ENCODE measurements at places on chromosomes 5 and 9.

- DNase-seq, result no peak
Measured at GRCh38 chr5:23840083-23840482, 332.7 kb downstream of the PRDM9 start.

GRCh38 chr9:133238851-133239532, 29.9 kb upstream of the OBP2B start:
- DNase-seq, result peak; percentile 61

GRCh38 chr5:18553269-18553668, 919.0 kb downstream of the TAF11L14 start:
- DNase-seq, result no peak

GRCh38 chr5:150945486-150945885, 40.7 kb upstream of the ZNF300 start:
- DNase-seq, result no peak

DNA sequence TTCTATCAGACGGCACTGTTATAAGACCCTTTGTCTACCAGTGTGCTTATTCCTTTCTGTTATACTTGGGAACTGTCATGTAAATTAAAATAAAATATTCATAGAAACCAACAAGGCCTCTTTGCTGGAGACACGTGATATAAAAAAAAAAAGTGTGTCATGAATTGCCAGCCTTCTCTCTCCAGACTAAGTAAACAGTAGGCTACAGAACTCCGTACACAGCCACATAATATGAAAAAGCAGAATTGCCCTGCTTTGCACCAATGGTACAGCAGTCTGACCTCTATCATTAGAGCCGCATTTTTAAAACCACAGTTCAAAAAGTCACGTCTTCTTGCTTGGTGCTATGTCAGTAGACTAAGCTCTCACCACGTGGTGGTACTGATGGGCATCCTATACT, 231.3 kb downstream of the SEMA5A start:
- no peak for DNase-seq

- DNase-seq, result no peak
Measured at GRCh38 chr9:4463824-4464223, 26.4 kb upstream of the SLC1A1 start.

DNA sequence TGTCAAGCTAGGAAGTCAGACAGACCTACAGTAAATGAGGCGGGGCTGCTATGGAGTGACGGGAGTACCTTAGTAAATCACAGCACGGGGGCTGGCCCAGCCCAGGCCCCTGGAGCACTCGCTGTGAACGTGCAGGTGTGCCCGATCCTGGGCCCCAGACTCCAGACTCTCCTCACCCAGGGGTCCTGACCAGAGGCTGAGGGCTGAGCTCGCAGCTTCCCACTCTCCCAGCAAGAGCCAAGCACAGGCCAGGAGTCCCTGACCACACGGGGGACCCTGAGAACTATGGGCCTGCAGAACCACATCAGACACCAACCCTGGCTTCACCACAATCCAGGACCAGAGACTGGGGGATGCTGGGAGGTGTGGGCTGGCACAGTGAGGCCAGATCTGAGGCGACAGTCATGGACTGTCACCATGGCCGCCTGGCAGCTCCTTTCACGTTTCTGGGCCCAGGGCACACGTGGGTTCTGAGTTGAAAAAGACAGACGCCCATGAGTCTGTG, 73.4 kb downstream of the ADAMTS2 start:
- DNase-seq, result no peak

DNA sequence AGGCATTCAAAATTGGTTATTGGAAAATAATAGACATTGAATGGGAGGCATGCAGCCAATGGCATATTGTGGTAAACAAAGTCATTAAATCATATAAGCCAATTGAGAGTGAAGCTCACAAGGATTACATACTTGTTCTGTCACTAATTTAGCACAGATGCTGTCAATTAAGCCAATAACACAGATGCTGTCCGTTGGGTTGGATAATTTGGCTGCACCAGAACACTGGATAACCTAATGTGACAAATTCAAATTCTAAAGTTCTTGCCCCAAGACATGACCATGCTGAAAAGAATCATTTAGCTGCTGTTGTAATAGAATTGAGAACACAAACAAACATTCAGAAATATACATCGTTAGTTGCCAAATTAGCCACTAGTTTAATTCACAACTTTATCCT, 1796.4 kb downstream of the EFNA5 start:
- DNase-seq, result no peak

DNA sequence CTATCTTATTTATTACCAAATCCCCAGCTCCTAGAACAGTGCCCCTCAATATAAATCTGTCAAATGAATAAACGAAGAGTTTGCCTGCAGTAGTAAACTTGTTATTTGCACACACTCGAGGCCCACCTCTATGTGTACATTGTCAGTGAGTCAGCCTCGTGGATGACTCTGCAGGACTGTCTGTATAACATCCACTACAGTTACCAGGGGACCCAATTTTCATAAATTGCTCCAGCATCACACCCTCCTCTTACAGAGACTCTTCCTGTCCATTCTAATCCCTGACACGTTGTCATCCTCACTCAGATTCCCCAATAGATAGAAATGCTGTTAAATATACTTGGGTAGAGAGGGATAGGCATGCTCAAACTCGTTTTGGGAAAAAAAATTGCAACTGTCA, 478.5 kb downstream of the RAB3C start:
- DNase-seq, result no peak

- no peak for DNase-seq
Measured at GRCh38 chr9:87599901-87600610, 102.4 kb downstream of the DAPK1 start.

DNA sequence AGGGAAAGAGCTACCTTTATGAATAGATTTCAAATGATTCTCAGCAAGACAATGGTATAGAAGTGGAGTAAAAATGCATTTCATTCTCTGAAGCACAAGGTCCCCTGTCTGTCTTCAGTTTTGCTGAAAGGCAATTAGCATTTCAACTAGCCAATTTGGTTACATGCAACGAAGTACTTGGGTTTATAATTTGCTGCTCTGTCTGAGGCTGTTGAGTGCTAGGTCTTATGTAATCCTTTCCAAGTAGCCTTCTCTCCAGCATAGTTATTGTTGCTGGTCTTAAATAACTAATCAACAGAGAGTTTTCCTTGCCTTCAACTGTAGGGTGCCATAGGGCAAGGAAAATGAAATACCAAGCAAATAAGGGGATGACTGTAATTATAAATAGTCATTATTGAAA, 4.5 kb downstream of the ADGRV1 start:
- DNase-seq, result no peak

DNA sequence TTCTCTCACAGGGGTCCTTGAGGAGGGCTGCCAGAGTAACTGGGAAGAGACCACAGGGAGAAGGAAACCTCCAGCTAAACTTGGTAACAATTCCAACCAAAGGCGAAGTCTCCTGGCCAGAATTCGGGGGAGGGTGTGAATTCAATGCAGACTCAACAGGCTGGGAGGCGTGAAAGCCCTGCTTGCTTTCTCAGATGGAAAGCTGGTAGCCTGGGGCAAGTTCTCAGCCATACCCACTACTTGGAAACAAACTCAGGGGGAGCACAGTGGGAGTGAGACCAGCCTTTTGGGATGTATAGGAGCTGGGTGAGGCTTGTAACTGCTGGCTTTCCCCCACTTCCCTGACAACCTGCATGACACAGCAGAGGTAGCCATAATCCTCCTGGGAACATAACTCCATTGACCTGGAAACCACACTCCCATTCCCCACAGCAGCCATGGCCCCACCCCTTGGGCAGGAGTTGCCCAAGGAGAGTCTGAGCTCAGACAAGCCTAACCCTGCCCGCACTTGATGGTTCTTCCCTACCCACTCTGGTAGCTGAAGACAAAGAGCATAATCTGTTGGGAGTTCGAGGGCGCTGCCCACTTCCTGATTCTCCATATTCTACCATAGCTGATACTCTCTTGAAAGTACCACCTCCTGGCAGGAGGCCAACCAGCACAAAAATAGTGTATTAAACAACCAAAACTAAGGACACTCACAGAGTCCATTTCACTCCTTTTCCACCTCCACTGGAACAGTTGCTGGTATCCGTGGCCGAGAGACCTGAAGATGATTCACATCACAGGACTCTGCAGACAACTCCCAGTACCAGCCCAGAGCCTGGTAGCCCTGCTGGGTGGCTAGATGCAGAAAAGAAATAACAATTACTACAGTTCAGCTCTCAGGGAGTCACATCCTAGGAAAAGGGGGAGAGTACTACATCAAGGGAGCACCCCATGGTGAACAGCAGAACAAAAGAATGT, 123.8 kb downstream of the FAM170A start:
- no peak for DNase-seq

- DNase-seq, result peak; percentile 44
Measured at GRCh38 chr5:119411361-119412278, 40.7 kb upstream of the HSD17B4 start.

DNA sequence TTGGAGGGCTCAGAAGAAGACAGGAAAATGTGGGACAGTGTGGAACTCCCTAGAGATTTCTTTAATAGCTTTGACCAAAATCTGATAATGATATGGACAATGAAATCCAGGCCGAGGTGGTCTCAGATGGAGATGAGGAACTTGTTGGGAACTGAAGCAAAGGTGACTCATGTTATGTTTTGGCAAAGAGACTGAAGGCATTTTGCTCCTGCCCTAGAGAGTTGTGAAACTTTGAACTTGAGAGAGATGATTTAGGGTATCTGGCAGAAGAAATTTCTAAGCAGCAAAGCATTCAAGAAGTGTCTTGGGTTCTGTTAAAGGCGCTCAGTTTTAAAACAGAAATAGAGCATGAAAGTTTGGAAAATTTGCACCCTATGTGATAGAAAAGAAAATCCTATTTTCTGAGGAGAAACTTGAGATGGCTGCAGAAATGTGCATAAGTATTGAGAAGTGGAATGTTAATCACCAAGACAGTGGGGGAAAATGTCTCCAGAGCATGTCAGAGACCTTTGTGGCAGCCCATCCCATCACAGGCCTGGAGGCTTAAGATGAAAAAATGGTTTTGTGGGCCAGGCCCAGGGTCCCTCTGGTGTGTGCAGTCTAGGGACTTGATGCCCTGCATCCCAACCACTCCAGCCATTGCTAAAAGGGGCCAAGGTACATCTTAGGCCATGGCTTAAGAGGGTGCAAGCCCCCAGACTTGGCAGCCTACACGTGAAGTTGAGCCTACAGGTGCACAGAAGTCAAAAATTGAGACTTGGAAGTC, 463.7 kb upstream of the TLE4 start:
- DNase-seq, result no peak

- DNase-seq, result no peak
Measured at GRCh38 chr9:133950629-133951111, 41.5 kb downstream of the VAV2 start.

DNA sequence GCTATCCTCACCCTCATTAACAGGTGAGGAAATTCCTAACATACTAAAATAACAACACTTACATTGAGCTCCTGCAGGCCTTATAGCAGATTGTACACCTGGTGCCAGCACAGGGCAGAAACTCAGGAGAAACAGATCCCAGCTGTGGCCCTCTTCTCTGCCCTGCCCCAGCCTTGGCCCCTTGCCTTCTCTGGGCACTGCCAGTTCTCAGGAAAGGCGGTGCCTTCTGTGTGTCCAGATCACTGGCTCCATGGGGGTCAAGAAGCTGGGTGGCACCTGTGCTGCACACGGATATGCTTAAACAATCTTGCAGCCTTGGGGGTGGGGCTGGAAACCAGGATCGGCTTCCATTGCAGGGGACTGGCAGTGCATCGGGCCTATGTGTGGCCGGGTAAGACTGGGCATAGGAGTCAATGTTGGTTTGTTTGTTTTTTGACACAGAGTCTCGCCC, 19.3 kb downstream of the KYAT1 start:
- DNase-seq, result no peak

DNA sequence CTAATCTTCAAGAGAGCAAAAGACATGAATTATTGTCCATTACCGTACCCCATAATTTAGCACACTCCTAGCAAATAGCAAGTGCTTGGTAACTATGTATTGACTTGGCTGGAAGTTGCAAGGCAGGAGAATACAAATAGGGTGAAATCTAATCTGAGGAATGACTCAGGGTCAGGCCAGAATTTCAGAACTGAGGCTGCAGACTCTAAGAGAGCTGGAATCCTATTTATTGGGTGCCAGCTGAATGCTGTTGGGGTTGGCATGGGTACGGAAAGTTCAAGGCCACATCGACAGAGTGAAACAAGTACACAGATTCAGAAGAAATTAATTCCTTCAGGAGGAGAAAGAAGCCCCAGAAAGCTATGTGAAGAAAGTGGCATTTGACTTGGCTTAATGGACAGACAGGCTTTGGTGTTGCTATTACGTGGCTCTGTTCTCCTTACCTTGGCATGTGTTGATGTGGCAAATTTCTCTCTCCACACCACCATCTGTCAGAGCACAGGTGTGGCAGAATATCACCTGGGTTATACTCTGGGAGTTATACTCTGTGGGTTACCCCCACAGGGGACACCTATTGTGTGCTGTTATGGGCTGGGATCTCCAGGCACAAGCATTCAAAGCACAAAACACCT, 20.9 kb upstream of the ASTN2 start:
- no peak for DNase-seq

DNA sequence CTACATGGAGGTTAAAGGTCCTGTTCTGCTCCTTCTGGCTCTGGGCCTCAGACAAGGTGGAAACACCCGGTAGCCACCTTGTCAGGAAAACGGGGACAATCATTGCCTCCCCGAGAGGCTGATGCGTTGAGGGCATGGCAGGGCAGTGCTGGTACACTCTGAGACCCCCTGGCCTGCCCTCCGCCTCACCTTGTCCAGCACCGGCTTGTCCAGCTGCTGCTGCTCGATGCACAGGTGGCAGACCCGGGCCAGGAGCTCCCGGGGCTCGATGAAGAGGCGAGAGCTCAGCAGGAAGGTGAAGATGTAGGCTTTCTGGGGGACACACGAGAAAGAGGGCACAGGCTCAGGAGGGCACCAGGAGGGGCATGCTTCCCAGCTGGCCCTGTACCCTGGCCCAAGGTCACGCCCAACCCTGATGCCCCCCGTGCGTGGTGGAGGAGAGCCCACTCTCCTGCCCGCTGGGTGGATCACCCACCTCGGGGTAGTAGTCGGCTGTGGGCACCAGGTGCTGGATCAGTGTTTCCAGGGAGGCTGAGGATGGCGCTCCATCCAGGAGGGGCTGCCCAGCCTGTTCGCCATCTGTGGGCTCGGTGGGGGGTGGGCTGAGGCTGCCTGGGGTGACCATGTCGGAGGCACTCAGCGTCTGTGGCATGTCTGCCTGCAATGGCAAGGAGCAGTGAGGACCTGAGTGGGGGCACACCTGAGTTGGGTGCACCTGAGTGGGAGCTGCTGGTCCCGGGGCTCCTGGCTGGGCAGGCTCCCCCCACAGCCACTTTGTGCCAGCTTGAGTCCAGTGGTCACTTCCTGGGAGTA, 66.0 kb upstream of the RNF130 start:
- DNase-seq, result no peak

GRCh38 chr9:124132671-124133147, 121.1 kb downstream of the LHX2 start:
- DNase-seq, result no peak

- DNase-seq, result no peak
Measured at GRCh38 chr5:68435611-68436010, 220.1 kb downstream of the PIK3R1 start.

- no peak for DNase-seq
Measured at GRCh38 chr5:174172152-174172551, 126.6 kb downstream of the NSG2 start.

- no peak for DNase-seq
Measured at GRCh38 chr5:96297867-96298266, 135.2 kb downstream of the PCSK1 start.
